ENCODE measurements at places on chromosomes 12 and 14.

DNA sequence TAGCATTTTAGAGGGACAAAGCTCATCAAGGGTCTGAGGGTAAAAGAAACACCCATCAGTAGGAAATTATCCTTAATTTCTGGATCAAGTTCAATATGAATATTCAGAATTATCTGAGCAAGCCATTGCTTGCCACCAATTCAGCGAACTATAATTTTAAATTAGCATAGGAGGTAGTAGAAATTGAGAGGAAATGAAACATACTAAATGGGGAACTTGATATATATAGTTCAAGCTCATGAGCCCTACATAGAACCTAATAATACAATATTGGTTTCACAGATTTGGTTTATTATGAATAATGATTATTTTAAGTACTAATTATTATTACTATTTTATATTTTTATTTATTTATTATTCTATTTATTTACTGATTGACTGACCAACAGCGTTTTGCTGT lies 42.1 kb upstream of the GXYLT1 start:
- H3K27me3 ChIP-seq = no peaks in the 10 kb centered on the region
- no peak overlapping the region for H3K27ac ChIP-seq
- no peaks in the 10 kb centered on the region for H3K36me3 ChIP-seq
- no peak for ATAC-seq
- no peak overlapping the region for H3K4me3 ChIP-seq
- H3K4me1 ChIP-seq = no peaks in the 10 kb centered on the region

DNA sequence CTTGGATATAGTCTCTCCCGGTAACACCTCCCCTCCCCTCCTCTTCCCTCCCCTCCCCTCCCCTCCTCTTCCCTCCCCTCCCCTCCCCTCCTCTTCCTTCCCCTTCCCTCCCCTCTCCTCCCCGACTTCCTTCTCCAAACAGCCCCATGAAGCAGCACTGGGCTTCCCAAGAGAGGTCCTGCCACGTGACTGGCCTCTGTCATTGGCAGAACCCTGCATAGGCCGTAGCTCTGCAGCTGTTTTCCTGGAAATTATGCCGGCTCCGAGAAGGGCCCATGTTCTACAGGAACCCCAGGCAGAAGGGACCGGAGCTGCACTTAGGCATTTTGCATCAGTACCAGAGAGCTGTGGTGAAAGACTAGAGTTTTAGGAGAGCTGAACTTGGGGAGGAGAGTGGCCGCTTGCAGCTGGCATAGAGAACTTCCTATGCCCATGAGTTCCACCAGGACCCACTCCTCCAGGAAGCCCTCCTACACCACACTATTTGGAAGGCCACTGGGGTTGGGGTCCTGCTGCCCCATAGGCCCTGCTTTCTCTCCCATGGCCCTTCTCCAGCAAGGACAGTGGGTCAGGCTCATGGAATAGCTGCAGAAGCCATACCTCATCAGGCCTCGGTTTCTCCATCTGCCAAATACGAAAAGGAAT lies 5.1 kb upstream of the TNFAIP2 start:
- no peaks in the 10 kb centered on the region for H3K36me3 ChIP-seq
- H3K27me3 ChIP-seq = peaks cover 29% of the 10 kb centered on the region
- no peak overlapping the region for H3K4me3 ChIP-seq
- peaks cover 37% of the 10 kb centered on the region for H3K4me1 ChIP-seq

- ATAC-seq = peak; percentile 38
- no peak overlapping the region for H3K4me3 ChIP-seq
- H3K27ac ChIP-seq = peak overlapping the region; percentile 42
- peaks cover 22% of the 10 kb centered on the region for H3K4me1 ChIP-seq
Observed at GRCh38 chr14:91177073-91178034, 63.5 kb downstream of the DGLUCY start.

- no peak for ATAC-seq
- no peak overlapping the region for H3K27ac ChIP-seq
- no peaks in the 10 kb centered on the region for H3K4me1 ChIP-seq
- H3K4me3 ChIP-seq = no peak overlapping the region
- H3K36me3 ChIP-seq = no peaks in the 10 kb centered on the region
Observed at GRCh38 chr12:42298887-42299286, 27.0 kb downstream of the ZCRB1 start.

DNA sequence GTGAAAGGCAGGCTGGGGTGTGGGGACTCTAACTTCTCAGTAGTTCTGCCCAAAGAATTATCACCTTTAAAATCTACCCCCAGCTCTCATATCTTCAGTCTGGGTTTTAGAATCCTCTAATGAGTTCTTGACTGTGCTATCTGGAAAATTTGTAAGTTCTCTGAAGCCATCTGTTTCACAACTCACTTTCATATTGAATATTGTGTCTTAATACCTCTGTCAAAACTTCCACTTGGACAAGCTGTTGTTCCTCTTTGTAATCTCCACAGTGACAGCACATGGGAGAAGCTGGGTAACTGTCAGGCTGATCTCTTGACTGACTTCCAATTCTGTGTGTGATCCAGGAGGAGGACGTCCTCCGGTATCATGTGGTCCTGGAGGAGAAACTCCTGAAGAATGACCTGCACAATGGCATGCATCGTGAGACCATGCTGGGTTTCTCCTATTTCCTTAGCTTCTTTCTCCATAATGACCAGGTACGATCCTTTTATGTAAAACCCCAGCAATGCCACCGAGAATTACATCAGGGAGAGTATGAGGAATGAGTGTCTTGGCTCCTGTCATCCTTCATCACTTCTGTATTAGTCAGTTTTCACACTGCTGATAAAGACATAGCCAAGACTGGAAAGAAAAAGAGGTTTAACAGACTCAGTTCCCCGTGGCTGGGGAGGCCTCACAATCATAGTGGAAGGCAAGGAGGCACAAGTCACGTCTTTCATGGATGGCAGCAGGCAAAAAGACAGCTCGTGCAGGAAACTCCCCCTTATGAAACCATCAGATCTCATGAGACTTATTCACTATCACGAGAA lies 111.9 kb downstream of the STAB2 start:
- H3K4me3 ChIP-seq = no peak overlapping the region
- no peak overlapping the region for H3K27ac ChIP-seq
- no peaks in the 10 kb centered on the region for H3K4me1 ChIP-seq
- H3K36me3 ChIP-seq = no peaks in the 10 kb centered on the region
- no peaks in the 10 kb centered on the region for H3K27me3 ChIP-seq
- ATAC-seq = peak; percentile 57

DNA sequence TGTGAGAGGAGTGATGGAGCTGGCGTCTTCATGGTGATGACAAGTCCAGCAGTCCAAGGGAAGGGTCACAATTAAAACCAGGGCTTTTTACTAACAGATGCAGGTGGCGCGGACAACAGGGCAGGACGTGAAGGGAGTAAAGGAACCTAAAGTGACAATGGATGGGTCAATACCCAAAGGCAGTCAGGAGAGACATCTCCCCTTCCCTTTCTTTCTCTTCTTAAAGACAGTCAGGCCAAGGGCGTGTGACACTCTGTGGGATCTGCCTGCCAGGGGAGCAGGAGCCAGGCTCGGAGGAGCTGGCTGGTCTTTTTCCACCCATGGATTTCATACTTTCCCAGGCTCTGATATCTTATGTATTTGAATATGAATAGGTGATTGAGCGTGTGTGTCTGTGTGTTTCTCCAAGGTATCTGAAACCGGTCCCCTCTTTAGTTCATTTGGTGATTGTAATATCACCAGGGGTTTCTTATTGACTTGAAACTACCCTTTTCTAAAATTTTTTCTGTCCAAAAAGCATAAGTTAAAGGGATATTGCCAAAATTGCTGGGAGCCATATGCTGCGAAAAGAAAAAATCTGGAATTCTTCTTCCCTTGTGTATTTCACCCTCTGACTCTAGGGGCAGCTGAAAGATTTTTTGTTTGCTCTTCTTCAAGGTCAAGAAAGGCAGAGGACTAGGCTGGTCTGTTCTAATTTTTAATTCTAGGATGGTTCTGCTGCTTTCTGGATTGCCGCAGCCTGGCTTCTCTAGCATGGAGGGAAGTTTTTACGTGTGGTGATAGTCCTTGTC lies 61.8 kb downstream of the FBXL14 start:
- peaks cover 65% of the 10 kb centered on the region for H3K27me3 ChIP-seq
- no peak overlapping the region for H3K4me3 ChIP-seq
- H3K4me1 ChIP-seq = peaks cover 3% of the 10 kb centered on the region
- no peak for ATAC-seq

- peaks cover 5% of the 10 kb centered on the region for H3K4me1 ChIP-seq
- no peaks in the 10 kb centered on the region for H3K36me3 ChIP-seq
- H3K27ac ChIP-seq = peak overlapping the region; percentile 37
Observed at GRCh38 chr12:91327131-91327530, 144.5 kb upstream of the DCN start.

DNA sequence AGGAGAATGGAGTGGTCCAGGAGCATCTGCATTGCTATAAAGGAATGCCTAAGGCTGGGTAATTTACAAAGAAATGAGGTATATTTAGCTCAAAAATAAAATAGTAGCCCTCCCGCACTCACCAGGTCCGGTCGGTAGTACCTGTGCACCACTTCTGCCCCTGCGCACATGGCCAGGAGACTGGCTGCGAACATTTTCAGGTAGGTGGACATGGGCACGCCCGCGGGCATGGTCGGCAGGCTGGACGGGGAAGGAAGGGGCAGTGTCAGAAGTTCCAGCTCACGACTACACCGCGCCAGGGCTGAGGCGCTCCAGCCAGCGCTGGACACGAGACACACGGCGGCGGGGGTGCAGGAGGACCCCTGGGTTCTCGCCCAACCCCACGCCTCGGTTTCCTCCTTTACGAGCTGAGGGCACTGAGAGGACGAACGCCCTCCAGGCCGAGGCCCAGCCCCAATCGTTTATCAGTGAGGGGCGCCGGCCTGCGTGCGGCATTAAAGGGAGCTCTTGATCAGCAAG lies 9.1 kb upstream of the TDG start:
- ATAC-seq = peak; percentile 35
- peak overlapping the region; percentile 90 for H3K27ac ChIP-seq
- H3K4me1 ChIP-seq = peaks cover 44% of the 10 kb centered on the region
- H3K36me3 ChIP-seq = peaks cover 30% of the 10 kb centered on the region

- H3K27ac ChIP-seq = no peak overlapping the region
- no peaks in the 10 kb centered on the region for H3K36me3 ChIP-seq
- peak; percentile 19 for ATAC-seq
- H3K4me3 ChIP-seq = no peak overlapping the region
- no peaks in the 10 kb centered on the region for H3K4me1 ChIP-seq
- H3K27me3 ChIP-seq = no peaks in the 10 kb centered on the region
Observed at GRCh38 chr12:74365178-74365964, 172.3 kb upstream of the ATXN7L3B start.

DNA sequence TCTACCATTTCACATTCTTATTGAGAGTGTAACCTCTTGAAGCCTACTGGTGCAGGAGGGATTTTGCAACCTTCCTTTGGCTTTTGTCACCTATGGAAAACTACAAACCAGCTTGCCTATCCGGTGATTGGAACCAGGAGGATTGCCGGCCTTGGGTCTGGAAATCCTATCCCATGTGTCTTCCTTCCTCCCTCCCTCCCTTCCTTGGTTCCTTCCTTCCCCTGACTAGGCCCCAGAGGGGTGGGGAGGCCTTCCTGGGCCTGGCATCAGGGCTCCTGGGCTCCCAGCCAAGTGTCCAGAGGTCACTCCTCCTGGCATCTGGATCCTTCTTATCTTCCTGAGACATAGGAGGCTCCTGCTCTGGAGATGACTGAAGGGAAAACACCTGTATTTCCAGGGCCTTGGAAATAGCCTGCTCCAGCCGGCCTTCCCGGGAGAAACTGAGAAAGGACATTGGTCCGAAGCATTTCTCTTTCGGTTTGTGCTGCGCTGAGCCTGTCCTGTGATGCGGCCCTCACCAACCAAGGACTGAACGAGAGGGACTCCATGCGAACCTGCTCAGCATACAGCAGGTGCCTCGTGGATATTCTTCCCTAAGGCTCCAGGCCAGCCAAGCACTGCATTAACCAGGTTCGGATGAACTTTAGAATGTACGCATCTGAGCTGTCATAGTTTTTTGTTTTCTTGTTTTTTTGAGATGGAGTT lies 43.4 kb downstream of the PSMA6 start:
- H3K27me3 ChIP-seq = no peaks in the 10 kb centered on the region
- H3K4me3 ChIP-seq = no peak overlapping the region
- H3K4me1 ChIP-seq = peaks cover 11% of the 10 kb centered on the region
- peak overlapping the region; percentile 99 for H3K27ac ChIP-seq
- no peaks in the 10 kb centered on the region for H3K36me3 ChIP-seq
- no peak for ATAC-seq

- no peaks in the 10 kb centered on the region for H3K27me3 ChIP-seq
- H3K36me3 ChIP-seq = no peaks in the 10 kb centered on the region
- no peak overlapping the region for H3K4me3 ChIP-seq
- no peak overlapping the region for H3K27ac ChIP-seq
Observed at GRCh38 chr12:85794531-85794930, 41.7 kb downstream of the RASSF9 start.

DNA sequence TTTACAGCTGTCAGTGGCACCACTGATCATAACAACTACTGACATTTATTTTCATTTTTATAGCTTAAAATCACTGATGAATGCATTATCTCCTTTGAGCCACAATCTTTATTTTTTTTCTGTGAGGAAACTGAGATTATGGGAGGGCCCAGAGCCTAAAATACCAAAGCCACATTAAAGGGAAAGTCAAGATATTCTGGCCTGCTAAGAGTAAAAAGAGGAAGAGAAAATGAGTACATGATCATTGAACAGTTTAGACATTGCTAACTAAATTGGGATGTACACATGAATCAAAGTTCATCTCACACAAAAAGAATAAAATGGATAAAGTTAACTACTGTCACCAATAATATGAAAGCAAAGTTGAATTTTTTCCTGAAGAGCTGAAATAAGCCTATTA lies 170.5 kb upstream of the GARIN2 start:
- no peak overlapping the region for H3K27ac ChIP-seq
- no peaks in the 10 kb centered on the region for H3K4me1 ChIP-seq
- H3K36me3 ChIP-seq = no peaks in the 10 kb centered on the region
- no peak overlapping the region for H3K4me3 ChIP-seq

- no peak for ATAC-seq
- H3K27ac ChIP-seq = no peak overlapping the region
- no peaks in the 10 kb centered on the region for H3K4me1 ChIP-seq
- H3K36me3 ChIP-seq = no peaks in the 10 kb centered on the region
- H3K4me3 ChIP-seq = no peak overlapping the region
Observed at GRCh38 chr12:4388032-4388431, 8.5 kb upstream of the FGF23 start.

- peak; percentile 90 for ATAC-seq
- H3K27ac ChIP-seq = peak overlapping the region; percentile 99
- H3K36me3 ChIP-seq = no peaks in the 10 kb centered on the region
- peaks cover 59% of the 10 kb centered on the region for H3K4me1 ChIP-seq
- H3K27me3 ChIP-seq = no peaks in the 10 kb centered on the region
- H3K4me3 ChIP-seq = peak overlapping the region; percentile 17
Observed at GRCh38 chr14:35336494-35337268, 44.5 kb downstream of the PSMA6 start.

DNA sequence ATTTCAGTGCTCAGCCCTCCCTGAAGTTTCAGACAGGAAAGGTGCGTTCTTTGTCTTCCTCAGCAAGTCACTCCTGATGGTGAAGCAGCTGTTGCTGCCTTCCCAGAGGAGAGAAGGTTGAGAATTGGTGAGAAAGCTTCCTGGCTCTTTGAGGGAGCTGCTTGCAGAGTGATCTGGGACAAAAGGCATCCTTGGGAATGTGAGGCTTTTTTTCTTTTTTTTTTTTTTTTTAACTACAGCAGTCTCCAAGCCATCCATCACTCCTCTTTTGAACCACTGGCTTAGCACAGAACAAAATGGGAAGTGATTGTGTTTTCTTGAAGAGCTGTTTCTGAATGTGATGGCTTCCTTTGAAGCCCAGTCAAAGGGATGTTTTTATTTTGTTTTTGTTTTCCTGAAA lies 120.4 kb upstream of the LRIG3 start:
- no peaks in the 10 kb centered on the region for H3K36me3 ChIP-seq
- H3K27ac ChIP-seq = peak overlapping the region; percentile 43
- peak; percentile 71 for ATAC-seq
- no peaks in the 10 kb centered on the region for H3K27me3 ChIP-seq
- H3K4me3 ChIP-seq = no peak overlapping the region
- H3K4me1 ChIP-seq = peaks cover 3% of the 10 kb centered on the region

GRCh38 chr12:8823565-8824300 lies 1.3 kb downstream of the A2ML1 start:
- H3K4me3 ChIP-seq = no peak overlapping the region
- H3K36me3 ChIP-seq = no peaks in the 10 kb centered on the region
- no peaks in the 10 kb centered on the region for H3K27me3 ChIP-seq

All from gastroesophageal sphincter (tissue), 4 donors.